ENCODE measurements at places on chromosomes 6 and 20. TPM values are rescaled to one million over a fixed set of nuclear protein-coding genes. Genes with fewer than 3 reads are reported as not detected.

The DZANK1 gene
- 1.7 TPM for total RNA-seq

The C6orf141 gene
- total RNA-seq: 30.7 TPM

The PROKR2 gene
- total RNA-seq: not detected

The SOBP gene
- total RNA-seq: 3.9 TPM

The MYB gene
- 0.10 TPM for total RNA-seq

The ATAT1 gene
- total RNA-seq: 6.8 TPM

The EDN3 gene
- total RNA-seq: not detected

The NINL gene
- 15.7 TPM for total RNA-seq

The PSORS1C1 gene
- 8.5 TPM for total RNA-seq

The RWDD2A gene
- total RNA-seq: 3.6 TPM

The NHLRC1 gene
- total RNA-seq: 2.0 TPM

The CSNK2B gene
- total RNA-seq: 205 TPM

The NUP43 gene
- 54.1 TPM for total RNA-seq

The DYNLT2 gene
- 0.98 TPM for total RNA-seq

The SUMO4 gene
- 2.4 TPM for total RNA-seq

Measured in vein endothelial cell (primary cell).